Activated CD8-positive, alpha-beta memory T cell treated with anti-CD3 and anti-CD28 coated beads, Interleukin-2, amount 50 U/mL, for 4 hours (primary cell): ENCODE measurements at places on chromosomes 13 and 19.

GRCh38 chr19:39830406-39830805 is 3.6 kb downstream of the DYRK1B start:
- DNase-seq = no peak

DNA sequence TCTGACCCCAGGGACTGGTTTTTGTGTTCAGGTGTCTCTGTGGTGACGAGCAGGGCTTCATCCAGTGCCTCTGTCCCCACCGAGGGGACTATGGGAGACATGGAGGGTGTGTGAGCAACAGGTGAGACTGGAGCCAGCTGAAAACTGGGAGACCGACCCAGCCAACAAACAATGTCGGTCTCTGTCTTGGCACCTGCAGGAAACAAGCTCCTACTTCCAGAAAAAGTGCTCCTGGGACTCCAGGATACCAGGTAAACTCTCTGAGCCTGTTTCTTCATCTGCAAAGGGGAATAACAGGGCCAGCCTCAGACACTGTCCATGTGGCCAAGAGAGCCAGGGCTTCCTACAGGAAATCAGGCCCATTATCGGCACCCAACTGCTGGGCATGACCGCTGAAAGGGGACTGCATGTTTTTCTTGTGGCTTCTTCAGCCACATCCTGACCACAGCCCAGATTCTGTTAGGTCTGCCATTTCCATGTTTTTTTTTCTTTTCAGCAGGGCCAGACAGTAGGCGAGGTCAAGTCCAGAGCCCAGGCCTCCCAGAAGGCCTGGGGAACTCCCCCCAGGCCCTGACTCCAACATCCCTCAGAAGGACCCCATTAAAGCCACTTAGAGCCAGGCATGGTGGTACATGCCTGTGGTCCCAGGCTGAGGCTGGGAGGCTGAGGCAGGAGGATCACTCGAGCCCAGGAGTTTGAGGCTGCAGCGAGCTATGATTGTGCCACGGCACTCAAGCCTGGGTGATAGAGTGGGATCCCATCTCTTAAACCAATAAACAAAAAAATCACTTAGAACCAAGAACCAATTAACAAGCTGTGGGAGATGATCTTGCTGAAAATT is 836 bp upstream of the BST2 start:
- DNase-seq = no peak

DNA sequence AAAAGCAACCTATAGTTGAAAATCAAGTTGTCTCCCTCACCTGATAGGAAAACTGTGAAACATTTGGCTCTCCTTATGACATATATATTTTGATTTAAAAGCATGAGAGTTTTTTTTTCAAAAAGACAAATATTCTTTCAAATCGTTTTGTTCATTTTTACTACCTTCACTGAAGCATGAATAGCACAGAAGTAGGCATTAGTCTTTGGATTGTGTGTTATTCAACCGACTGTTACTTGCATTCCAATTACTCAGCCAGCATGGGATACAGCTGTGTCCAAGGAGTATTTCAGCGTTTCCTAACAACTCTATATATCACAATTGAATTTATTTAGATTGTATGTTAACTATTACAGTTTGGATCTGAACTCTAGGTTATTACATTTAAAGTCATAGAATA is 135.2 kb downstream of the PCDH9 start:
- DNase-seq = no peak

DNA sequence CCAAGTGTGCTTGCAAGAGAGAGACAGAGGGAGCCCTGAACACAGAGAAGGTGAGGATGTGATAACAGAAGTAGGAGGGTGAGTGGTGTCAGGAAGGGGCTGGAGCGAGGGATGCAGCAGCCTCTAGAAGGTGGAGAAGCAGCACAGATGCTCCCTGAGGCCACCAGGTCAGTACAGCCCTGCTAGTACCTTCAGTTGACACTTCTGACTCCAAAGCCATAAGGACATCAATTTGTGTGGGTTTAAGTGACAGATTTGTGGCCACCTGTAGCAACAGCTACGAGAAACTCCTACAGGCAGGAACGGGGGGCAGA is 6.9 kb downstream of the ERICH4 start:
- DNase-seq = no peak

GRCh38 chr13:49146950-49147355 is 73.2 kb upstream of the MLNR start:
- DNase-seq = no peak

GRCh38 chr19:40216013-40216776 is 2.0 kb downstream of the TTC9B start:
- no peak for DNase-seq

- no peak for DNase-seq
Observed at GRCh38 chr13:26257049-26257448, 3.1 kb downstream of the CDK8 start.

DNA sequence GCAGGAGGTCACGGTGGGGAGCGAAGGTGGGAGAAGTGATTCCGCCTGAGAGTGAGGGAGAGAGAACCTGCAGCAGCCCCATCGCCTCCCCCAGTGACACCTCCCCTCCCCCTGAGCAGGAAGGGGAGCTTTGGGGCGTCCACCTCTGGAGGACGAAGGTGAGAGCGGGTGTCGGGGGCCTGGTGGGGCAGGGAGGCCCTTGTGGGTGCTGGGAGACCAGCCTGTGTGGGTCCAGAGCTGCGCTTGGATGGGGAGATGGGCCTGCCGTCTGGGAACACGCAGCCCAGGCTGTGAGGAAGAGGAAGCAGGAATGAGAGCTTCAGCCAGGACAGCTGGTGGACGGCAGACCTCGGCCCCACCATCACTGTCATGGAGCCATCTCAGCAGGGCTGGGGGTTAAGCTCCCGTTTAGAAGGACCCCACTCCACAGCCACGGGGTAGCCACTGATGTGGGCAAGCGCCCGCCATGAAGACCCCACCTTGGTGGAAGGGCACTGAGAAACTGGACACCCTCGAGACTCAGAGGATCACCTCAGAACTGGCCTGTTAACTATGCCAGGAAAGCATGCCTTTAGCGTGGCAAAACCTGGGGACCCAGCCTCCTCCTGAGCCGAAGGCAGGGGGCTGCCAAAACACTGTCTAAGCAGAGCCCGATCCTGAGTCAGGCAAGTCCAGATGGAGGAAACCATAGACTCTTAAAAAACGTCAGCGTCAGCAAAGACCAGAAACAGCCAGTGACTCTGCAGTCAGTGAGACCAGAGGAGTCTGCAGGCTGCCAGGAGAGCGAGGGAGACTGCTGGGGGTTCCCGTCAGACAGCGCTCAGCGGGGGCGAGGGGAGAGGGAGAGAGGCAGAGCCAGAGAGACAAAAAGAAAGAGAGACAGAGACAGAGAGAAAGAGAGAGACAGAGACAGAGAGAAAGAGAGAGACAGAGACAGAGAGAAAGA is 6.4 kb upstream of the PROZ start:
- peak; percentile 39 for DNase-seq

- DNase-seq = no peak
Observed at GRCh38 chr19:288911-289310, 2.3 kb downstream of the PLPP2 start.

DNA sequence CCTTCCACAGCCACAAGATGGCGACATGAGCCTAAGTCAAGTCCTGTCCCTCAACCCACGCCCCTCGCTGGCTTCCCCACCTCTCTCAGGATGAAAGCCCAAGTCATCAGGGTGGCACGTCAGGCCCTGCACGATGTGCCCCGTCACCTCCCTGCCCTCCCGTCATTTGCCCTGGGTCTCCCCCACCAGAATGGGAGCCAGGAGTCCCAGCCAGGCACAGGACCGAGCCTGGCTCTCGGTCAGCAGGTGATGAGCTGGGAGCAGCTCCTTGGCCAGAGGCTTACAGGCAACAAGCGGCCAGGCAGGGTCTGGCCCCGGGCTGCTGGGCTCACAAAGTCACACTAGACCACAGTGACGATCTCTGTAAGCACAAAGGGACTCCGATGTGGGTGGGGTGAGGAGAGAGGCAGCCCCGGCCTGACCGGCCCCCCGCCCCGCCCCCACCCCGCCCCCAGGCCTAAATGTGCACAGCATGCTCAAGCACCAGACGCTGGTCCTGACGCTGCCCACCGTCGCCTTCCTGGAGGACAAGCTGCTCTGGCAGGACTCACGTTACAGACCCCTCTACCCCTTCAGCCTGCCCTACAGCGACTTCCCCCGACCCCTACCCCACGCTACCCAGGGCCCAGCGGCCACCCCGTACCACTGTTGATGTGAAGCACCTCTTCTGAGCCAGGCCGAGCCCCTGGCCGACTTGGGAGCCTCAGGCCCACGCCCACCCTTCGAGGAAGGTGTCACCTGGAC is 7.3 kb downstream of the MRPL4 start:
- DNase-seq = peak; percentile 87

DNA sequence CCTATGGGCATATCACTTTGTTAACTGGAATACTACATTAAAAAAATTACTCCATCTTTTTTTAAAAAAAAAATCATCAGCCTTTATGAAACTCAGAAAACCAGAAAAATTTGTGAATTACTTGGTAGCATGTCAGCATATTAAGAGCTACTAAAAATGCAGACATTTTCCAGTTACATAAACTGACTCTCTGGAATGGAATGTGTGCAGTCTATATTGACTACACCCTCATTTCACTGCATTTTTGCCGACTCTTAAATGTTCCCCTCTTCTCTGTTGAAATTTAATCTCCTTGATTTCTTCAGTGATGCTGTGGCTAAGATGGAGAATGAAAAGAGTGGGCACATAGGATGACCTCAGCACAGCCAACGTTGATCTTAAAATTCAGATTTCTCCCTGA is 393.8 kb downstream of the ITGBL1 start:
- DNase-seq = no peak

DNA sequence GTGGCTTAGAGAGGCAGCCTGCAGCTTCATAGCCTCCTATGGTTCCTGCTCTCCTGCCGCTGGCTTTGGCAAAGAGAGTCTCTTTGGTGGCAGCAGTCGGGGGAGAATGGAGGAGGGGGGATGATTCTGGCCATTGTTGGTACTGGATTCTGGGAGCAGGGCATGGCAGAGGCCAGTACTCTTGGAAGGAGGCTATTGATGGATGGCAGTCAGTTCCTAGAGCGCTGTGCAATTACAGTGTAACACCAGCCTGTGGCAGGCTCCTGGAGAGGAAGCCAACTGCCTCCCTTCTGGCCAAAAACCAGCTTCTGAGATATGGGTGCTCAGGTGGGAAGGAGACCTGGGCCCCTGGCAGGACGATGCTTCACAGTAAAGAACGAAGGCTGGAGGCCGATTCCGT is 47.9 kb upstream of the TMTC4 start:
- no peak for DNase-seq

- no peak for DNase-seq
Observed at GRCh38 chr19:15717809-15718208, 10.0 kb upstream of the OR10H2 start.

GRCh38 chr19:52343548-52343947 is 7.5 kb downstream of the ZNF610 start:
- peak; percentile 43 for DNase-seq

- no peak for DNase-seq
Observed at GRCh38 chr19:55389386-55390317, 3.9 kb downstream of the RPL28 start.

DNA sequence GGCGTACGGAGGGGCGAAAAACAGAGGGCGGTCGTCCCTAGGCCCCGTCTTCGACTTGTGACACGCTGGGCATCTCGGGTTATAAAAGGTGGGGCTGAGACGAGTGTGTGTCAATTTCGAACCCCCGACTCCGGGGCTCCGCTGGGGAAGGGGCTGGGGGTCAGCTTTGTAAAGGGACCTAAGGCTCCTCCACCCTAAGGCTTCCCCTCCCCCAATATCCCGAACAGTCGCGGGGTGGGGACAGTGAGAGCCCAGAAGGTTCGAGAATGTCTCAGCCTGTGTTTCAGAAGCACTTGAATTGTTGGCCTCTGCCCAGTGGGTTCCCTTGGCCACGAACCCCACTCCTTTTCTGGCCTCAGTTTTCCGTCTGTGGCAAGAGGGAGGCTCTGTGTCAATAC is 450 bp downstream of the SELENOW start:
- DNase-seq = no peak

- no peak for DNase-seq
Observed at GRCh38 chr13:111296417-111296816, 24.0 kb upstream of the TEX29 start.

GRCh38 chr13:33311040-33311439 is 25.5 kb upstream of the STARD13 start:
- DNase-seq = no peak
